ENCODE measurements at places on chromosomes 3 and 15.
A peak's percentile ranks its signal among the peaks of the same experiment; 100 is the strongest.

DNA sequence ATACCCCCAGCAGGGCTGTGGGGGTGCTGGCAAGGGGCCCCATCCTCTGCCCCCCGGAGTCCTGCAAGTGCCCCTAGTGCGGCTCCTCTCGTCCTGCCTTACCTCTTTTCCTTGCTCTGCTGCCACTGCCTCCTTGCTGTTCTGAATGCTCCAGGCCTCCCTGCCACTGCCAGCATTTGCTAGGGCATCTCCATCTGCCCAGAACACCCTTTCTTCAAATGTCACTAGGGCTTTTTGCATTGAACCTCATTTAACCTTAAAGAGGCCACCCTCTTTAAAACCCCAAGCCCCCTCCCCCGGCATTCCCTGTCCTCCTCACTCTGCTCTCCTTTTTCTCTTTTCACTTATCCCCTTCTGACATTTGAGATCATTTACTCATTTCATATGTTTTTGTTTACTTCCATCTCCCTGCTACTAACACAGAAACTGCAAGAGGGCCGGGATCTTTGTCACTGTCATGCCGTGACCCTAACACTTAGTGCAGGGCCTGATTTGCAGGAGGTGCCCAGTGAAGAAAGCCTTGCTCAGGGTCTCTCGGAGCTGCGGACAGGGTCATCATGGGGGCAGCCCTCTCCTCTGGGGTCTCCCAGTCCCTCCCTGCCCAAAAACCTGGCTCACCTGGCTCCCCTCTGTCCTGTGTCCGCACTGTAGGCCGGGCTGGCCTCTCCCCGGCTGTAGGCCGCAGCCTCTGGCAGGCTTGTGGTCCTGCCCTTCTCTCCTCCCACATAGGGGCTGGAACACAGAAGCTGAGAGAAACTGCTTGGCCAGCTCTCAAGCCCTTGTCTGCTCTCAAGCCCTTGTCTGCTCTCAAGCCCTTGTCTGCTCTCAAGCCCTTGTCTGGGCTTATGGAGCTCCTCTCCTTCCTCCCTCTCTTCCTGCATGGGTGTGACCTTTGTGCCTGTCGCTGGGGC, at the start of gene ACOX2:
TSS of gene ACOX2 (minus strand) at position 690 of the 911 bp plus-strand sequence. CDS start 2,084 bp downstream, outside the sequence.
- DNase-seq: no peak

GRCh38 chr3:53219895-53220483, 35.8 kb downstream of the TKT start:
- peak; percentile 79 for DNase-seq

- no peak for DNase-seq
These were observed 217.5 kb downstream of the RAP2B start for GRCh38 chr3:153379516-153379915.

GRCh38 chr3:178352326-178353005, 183.8 kb upstream of the KCNMB2 start:
- DNase-seq: peak; percentile 55

GRCh38 chr15:27746401-27746955, 352.6 kb downstream of the OCA2 start:
- no peak for DNase-seq

- DNase-seq: no peak
These were observed 47.0 kb upstream of the CFAP161 start for GRCh38 chr15:81087066-81087465.

GRCh38 chr3:112755845-112756613, 90.6 kb downstream of the CD200R1L start:
- no peak for DNase-seq

DNA sequence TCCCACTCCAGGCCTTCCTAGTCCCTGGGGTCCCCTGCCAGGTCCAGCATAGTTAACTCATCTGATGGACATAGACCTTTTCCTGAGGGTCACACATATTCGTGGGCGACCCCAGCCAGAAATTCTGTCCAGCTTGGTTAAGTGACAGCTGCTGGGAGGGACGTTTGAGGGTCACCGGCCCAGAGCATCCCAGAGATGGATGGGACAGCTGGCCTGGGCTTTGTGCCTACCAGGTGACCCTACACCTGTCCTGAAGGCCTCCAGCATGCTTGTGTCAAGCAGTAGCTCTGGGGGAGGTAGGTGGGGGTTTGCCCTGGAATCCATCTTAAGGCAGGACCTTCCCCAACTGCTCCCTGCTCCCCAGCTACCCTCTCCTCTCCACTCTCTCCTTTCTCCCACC, 9.1 kb upstream of the DAG1 start:
- DNase-seq: no peak

GRCh38 chr3:168117853-168118313, 22.2 kb upstream of the GOLIM4 start:
- DNase-seq: peak; percentile 55

- no peak for DNase-seq
These were observed 20.7 kb upstream of the SLC28A1 start for GRCh38 chr15:84863565-84864443.

GRCh38 chr3:39541917-39542329, 74.4 kb downstream of the MOBP start:
- no peak for DNase-seq

DNA sequence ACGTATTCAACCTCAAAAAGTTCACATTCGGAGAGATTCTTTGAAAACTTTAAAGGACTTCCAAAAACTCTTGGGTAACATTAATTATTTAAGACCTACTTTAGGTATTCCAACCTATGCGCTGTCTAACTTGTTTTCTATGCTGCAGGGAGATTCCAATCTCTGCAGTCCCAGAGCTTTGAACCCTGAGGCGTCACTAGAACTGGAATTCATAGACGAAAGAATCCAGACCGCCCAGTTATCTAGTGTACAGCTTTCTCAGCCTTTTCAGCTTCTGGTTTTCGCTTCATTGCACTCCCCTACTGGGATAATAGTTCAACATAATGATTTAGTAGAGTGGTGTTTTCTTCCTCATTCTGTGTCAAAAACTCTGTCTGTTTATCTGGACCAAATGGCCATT, 711.3 kb downstream of the ROBO1 start:
- DNase-seq: no peak

DNA sequence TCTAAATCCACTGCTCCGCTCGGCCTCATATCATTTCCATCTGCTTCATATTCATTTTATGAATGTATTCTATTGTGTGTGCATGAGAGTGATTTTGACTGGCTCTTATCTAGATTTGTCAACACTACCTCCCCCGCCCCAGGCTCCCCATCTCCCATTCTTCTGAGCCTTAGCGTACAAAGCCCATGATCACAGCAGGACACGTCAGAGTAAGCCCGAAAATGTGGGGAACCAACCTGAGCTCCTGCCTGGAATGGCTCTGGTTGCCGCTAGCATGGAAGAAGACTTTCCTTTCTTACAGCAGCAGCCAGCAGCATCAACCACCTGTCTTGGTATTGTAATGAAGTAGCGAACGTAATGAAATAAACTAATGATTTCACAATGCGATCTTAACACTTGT, 61.4 kb downstream of the GABRB3 start:
- no peak for DNase-seq

Measured in SJSA1 (cell line).